ENCODE measurements at places on chromosomes 4 and X.
A peak's percentile ranks its signal among the peaks of the same experiment; 100 is the strongest.

GRCh38 chr4:128802680-128803628 lies 6.5 kb upstream of the JADE1 start:
- no peak for DNase-seq

GRCh38 chr4:102321260-102321995 lies 23.9 kb downstream of the SLC39A8 start:
- no peak for DNase-seq

- DNase-seq = no peak
Observed at GRCh38 chr4:41839916-41840854, 91.7 kb upstream of the PHOX2B start.

- DNase-seq = no peak
Observed at GRCh38 chr4:165628572-165628971, 244.5 kb upstream of the TLL1 start.

DNA sequence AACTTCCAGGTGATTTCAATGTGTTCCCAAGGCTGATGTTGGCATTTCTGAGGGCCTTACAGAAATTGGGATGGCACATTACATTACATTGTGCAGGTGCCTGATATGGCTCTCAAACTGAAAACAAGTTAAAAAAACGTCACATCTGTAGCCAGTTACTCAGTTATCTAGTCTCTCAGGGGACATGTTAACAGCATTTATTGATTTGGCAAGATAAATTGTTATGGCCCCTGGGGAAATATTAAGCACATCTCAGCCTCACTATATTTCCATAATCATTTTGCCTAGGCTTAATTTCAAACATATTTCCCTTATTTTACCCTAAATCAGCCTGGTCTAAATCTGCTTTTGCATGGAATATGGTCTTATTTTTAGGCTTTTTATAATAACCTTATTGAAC lies 290.0 kb downstream of the IL15 start:
- no peak for DNase-seq

DNA sequence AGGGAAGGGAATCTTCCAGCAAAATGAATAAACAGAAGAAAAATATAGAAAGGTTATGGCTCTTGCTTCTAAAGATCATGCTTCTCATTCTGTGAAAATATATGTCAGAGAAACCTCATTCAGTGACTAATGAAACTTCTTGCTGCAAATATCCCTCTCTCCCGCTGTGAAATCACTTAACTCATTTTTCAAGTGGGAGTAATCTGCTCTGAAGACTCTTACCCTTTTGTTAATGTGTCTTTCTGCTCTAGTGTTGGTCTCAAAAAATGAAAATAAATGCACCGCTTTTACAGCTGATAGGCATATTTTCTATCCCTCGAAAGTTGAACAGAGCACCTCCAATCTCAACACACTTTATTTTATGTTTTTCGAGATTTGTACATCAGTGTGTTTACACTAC lies 252.3 kb downstream of the NLGN4X start:
- no peak for DNase-seq

- DNase-seq = no peak
Observed at GRCh38 chr4:71732066-71732465, 51.8 kb downstream of the GC start.

DNA sequence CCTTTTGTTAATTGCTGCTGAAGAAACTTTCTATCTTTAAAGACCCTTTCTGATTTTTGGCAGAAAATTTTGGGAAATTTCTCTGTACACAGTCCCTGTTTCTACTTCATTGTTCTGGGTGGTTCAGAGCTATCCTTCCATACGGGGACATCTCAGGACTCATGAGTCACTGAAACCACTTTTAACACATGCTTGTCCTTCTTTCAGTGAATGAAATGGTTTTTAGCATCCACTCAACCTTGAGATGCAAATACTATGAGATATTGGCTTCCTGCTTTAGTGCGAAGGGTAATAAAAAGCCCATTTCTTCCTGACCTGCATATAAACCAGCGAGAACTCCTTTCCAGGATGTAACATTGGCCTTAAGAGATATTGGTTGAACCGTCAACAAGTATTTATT lies 158.0 kb downstream of the REPS2 start:
- DNase-seq = no peak

DNA sequence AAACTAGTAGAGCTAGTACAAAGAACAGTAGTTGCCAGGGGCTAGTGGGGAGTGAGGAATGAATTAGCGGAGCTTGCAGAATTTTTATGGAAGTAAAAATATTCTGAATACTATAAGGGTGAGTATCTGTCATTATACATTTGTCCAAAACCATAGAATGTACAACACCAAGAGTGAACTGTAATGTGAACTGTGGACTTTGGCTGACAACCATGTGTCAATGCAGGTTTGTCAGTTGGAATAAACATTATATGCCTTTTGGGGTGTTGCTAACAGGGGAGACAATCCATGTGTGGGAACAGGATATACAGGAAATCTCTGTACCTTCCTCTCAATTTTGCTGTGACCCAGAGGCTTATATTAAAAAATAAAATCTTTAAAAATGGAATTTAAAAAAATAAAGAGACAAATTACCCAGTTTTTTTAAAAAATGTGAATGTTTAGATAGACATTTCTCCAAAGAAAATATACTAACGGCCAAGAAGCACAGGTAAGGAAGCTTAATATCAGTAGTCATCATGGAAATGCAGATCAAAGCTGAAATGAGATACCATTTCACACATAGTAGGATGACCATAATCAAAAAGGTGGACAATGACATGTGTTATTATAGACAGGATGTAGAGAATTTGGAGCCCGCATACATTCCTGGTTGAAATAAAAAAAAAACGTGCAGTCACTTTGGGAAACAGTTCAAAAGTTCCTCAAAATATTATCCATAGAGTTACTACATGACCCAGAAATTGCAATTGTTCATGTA lies 899.8 kb downstream of the RAB28 start:
- DNase-seq = no peak

DNA sequence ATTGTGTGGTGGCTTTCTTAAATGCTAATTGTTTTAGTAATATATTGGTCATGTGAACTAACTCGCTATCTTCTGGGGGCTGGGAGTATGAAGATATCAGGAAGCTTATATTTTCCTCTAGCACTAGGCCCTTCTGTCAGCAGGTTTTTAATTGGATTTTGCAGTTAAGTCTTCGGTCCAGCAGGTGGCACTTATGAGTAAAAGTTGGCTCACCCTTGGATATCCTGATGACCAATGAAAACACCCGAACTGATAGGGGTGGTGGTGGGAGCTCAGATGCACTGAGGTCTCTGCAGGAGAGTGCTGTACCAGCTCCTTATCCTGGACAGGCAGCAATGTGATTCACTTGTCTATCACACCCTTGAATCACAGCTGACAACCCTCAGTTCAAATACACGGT lies 1365.8 kb upstream of the DIAPH2 start:
- no peak for DNase-seq

DNA sequence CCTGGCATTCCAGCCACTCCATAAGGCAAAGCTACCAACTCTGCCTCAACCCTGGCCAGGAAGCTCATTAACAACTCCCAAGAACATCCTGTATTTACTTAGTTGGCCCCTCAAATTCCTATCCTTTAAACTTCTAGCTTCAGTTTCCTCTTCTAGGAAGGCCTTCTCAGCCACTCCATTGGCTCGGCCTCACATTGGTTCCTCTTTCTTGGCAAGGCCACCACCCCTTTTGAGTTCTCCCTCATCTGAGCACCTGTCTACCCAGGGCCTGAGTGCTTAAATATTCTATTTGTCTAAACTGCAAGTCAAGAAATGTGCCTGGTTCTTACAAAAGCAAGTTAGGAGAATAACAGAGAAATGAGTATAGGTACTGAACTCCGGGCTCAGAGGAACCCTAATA lies 10.0 kb downstream of the SMC1A start:
- no peak for DNase-seq

GRCh38 chrX:70026112-70026850 lies 23.5 kb downstream of the AWAT2 start:
- no peak for DNase-seq

- DNase-seq = no peak
Observed at GRCh38 chrX:20267931-20268701, 1.4 kb upstream of the RPS6KA3 start.

DNA sequence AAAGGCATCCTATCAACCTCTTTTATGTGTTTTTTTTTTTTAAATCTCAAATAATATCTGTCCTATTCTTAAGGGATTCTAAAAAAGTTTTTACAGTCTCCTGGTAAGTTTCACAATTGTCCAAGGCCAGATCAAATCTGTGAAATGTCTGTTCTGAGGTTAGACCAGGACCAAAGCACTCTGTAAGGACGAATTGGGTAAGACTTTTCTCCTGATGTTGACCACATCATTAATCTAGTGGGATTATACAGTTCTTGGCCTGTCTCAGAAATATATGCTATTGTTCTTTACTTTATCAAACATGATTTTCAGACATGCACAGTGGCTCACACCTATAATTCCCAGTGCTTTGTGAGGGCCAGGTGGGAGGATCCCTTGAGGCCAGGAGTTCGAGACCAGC lies 45.8 kb upstream of the TMEM131L start:
- DNase-seq = no peak

- DNase-seq = no peak
Observed at GRCh38 chr4:115850799-115851509, 737.5 kb upstream of the NDST4 start.

GRCh38 chrX:33434256-33435092 lies 223.1 kb upstream of the DMD start:
- no peak for DNase-seq

- DNase-seq = no peak
Observed at GRCh38 chr4:177687117-177687516, 244.9 kb upstream of the AGA start.

GRCh38 chrX:39491548-39492297 lies 606.0 kb downstream of the BCOR start:
- peak; percentile 15 for DNase-seq

DNA sequence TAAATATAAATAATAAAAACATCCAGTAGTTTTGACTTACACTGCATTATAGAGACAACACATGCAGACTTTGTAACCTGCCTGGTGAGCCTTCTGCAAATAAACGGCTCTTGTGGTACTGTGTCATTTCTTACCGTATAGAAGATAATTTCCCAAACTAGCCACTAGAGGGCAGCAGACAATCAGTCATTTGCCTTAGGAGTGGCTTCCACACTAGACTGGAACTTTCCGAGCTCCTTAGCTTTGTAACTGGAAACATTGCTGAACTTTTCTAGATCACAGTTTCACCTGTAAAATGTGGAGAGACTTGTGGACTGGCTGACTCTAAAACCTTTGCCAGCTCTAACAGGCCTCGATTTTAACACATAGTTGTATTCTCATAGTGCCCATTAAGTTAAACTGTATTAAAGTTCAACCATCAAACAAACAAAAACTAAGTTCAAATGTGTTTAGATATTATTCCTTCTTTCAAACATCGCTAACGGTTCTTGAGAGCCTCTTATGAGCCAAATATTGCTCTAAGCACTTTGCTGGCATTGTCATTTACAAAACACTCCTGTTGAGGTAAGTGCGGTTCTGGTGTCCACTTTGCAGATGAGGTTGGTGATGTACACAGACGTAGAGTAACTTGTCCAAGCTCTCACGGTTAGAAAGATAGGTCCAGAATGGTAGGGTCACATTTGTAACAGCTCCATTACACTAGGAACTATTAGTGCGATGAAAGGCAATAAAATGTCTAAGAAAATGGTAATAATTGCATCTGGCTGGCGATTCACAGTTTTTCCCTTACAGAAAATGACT lies 345.5 kb downstream of the ANK2 start:
- peak; percentile 52 for DNase-seq

- DNase-seq = no peak
Observed at GRCh38 chr4:115720611-115721010, 607.2 kb upstream of the NDST4 start.

GRCh38 chr4:76709772-76710090 lies 188.2 kb downstream of the SOWAHB start:
- DNase-seq = no peak

GRCh38 chr4:931194-931959 lies 739 bp downstream of the GAK start:
- DNase-seq = no peak

- DNase-seq = peak; percentile 47
Observed at GRCh38 chrX:79270401-79270800, 96.7 kb downstream of the ITM2A start.

GRCh38 chrX:13932416-13932815 lies 97.3 kb downstream of the GEMIN8 start:
- DNase-seq = no peak

GRCh38 chrX:15055146-15055930 lies 182.1 kb downstream of the MOSPD2 start:
- no peak for DNase-seq

- no peak for DNase-seq
Observed at GRCh38 chrX:140765043-140765784, 55.7 kb downstream of the LINC00632 start.

GRCh38 chrX:7190157-7190556 lies 42.2 kb upstream of the PUDP start:
- no peak for DNase-seq
